ENCODE measurements at places on chromosomes 2 and 18.

DNA sequence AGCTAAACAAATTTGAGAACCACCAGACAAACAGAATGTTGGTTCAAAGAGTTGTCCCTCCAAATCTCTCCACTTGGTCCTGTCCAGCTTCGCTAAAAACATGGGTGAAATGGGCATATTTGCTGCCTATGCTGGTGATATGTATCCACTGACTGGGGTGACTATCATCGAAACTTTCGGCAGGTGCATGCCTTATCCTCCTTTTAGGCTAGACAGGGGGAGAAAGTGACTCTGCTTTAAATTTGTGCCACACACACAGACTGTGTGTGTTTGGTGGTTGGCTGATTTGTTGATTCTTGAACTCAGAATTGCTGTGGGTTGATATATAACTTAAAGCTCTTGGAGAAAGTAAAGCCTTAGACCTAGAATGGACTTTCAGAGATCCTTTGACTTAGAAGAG is 324.1 kb upstream of the NT5C1B start:
- DNase-seq = no peak

GRCh38 chr2:205555566-205556230 is 126.6 kb upstream of the NRP2 start:
- DNase-seq = no peak

- DNase-seq = no peak
Observed at GRCh38 chr2:77521931-77522470, at the start of gene LRRTM4. TSS of gene LRRTM4 (minus strand) at chr2:77522376.

- DNase-seq = no peak
Observed at GRCh38 chr2:211367293-211367692, 810.9 kb downstream of the CPS1 start.

GRCh38 chr2:120439637-120440384 is 93.9 kb downstream of the INHBB start:
- DNase-seq = no peak

GRCh38 chr2:170500770-170501169 is 214.4 kb upstream of the SP5 start:
- no peak for DNase-seq

GRCh38 chr2:58638256-58638805 is 397.2 kb upstream of the FANCL start:
- no peak for DNase-seq

DNA sequence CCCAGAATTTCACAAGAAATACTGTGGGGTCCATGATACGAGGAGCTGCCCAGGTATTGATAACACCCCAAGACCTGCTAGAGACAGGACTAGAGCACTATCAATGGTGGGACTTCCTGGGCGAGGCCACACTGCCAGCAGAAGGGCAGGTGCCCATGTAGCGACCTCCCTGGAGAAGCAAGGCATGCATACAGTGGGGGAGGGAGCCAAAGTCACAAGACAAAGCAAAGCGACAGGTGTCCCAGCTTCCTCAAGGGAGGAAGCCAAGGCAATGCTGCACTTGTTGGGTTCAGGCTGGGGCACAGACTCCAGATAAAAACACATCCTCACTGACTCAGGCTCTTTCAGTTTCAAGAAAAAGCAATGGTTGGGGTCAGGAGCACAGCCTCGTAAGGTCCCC is 7.5 kb downstream of the CD207 start:
- DNase-seq = no peak

GRCh38 chr2:241924909-241925250 is 55.4 kb downstream of the RTP5 start:
- DNase-seq = no peak

DNA sequence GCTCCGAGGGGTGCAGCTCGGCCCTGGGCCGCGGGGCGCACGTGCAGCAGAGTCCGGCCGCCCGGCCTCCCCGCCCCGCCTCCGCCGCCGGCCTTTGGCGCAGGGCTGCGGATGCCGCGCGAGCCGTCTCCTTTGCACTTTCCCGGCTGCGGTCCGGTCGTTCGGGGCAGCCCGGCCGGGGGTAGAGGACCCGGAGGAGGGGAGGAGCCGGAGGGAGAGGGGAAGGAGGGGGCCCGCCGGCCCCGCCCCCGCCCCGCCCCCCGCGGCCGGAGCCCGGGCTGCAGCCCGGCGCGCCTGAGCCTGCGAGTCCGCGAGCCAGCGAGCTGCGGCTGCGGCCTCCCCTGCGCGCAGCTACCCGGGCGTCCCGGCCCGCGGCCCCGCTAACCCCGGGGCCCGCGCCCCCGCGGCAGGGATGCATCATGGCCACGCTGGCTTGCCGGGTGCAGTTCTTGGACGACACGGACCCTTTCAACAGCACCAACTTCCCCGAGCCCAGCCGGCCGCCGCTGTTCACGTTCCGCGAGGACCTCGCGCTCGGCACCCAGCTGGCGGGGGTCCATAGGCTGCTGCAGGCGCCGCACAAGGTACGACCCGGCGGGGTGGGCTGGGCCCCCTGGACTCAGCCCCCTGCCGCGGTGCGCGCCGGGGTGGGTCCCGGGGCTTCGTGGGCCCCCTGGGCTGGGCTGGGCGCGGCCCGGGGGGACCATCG is at the start of gene FHOD3:
FHOD3 (plus strand) TSS at position 297 of the 709 bp plus-strand sequence; CDS start at position 420, 123 bp downstream.
- DNase-seq = no peak

- no peak for DNase-seq
Observed at GRCh38 chr2:9336576-9337314, 86.6 kb downstream of the ITGB1BP1 start.

All from GM18507 (cell line).